ENCODE measurements at places on chromosomes 7 and 10. TPM values are rescaled to one million over a fixed set of nuclear protein-coding genes. Genes with fewer than 3 reads are reported as not detected.
A peak's percentile ranks its signal among the peaks of the same experiment; 100 is the strongest.

BLNK gene
- 0.25 TPM for polyA plus RNA-seq

SAP25 gene
- polyA plus RNA-seq, result 0.88 TPM

CAV2 gene
- polyA plus RNA-seq, result 136 TPM

PMS2 gene
- polyA plus RNA-seq, result 3.0 TPM

FAS gene
- polyA plus RNA-seq, result 4.6 TPM

SH2D4B gene
- polyA plus RNA-seq, result not detected

POT1 gene
- 16.8 TPM for polyA plus RNA-seq

DNA sequence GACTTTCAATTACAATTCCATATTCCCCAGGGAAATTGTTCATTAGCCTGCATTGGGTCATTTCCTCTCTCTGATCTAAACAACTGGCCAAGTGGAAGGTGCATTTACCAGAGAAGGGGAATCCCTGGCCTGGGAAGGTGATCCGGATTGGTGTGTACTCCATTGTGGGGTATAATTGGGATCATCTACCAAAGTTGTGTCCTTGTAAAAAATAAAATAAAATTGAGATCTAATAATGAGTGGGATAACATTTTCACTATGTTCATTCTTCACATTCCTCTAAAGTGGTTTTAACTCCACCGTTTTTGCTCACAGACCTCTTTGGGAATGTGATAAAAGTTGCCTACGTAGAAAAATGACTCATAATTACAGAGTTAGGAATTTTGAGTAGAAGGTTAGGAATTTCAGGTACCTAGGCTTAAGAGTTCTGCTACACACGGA is 22.8 kb downstream of the ARL5B start:
- DNase-seq, result no peak

- DNase-seq, result no peak
These were observed 38.0 kb upstream of the TRUB1 start for GRCh38 chr10:114899982-114900381.

DNA sequence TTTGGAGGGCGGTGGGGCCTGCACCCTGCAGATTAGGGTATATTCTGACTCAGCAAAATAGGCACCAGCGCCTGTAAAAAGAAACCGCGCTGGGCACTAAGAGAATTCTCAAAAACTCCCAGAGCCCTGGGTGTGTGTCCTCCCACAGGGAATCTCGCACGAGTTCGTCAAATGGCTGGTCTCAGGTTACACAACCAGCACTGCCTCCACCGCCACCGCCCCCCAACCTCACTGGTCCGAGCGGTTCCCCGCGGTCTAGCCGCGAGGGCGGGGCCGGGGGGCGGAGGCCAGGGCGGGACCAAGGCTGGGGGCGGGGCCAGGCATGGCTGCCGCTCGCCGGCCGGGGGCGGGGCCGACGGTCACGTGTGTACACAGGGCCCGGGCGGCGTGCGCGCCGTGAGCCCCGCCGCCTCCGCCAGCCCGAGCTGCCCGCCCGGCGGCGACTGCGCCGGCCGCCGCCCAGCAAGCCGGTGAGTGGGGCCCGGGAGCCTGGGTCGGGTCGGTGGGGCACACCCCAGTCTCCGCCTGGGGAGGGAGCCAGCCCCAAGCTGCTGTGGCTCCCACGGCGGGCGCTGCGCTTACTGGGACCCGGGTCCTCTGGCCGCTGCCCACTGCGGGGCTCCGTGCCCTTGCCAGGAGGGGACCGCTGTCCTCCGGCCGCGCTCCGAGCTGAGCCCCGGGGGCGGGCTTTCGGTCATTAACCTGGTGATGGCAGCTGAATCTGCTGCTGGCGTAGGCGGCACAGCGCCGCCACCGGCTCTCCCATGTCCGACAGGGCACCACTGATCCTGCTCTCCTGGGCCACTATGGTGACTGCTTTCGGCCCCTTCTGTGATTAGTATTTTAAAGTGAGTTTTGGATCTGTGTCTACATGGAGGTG is at the start of gene GPR146:
GPR146 (plus strand) TSS at position 358 of the 880 bp plus-strand sequence. CDS start 12,970 bp downstream, outside the sequence.
- peak; percentile 97 for DNase-seq

DNA sequence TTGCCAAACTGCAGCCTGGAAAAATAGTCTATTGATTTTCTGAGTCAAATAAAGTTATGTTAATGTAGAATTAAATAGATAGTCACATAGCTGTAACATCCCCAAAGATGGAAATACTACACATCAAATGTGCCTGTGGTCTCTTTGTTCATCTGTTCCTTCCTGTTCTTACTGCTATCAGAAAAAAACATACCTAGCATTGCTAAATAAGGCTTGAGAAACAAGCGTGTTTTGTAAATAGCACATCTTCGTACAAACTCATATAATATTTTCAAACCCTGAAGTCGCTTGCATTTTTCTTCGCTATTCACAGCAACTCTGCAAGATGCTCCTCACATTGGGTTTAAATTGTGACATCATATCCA is 116.1 kb downstream of the KLF6 start:
- no peak for DNase-seq

DNA sequence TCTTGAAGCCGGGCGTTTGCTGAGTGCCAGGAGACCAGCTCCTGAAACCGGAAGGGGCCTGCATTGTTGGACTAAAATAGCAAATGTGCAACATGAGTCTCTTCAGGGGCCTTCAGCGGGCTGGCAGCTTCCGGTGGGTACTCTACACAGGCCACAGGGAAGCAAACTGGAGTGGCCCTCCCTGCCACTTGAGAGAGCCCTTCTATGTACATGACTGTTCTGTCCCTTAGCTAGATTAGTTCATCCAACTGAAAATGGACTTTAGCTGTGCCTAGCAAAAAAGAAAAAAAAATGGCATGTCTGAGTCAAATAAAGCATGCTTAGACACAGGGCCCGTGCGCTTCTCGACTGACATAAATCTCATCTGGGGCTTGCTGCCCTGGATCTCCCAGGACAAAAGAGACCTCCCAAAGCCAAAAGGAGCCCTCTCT is 115.3 kb upstream of the TCF7L2 start:
- no peak for DNase-seq

GRCh38 chr10:33893506-33893905 is 559.0 kb upstream of the NRP1 start:
- DNase-seq, result no peak

DNA sequence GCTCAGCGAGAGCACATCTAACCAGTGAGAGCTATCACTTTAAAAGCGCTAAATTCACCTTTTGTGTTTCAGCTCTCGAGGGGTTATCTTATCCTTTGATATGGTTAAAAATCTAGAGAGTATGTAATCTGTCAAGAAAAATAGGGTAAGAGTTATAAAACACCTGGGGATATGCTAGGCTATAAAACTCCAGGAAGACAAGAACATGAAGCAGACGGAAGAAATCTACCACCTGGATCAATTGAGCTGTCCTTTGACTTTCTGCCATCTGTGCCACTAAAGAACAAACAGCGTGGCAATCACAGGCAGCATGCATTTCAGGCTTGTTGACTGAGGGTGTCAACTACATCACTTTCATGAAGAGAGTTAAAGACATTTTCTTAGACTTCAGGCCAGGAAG is 83.1 kb downstream of the ZNF248 start:
- DNase-seq, result no peak

DNA sequence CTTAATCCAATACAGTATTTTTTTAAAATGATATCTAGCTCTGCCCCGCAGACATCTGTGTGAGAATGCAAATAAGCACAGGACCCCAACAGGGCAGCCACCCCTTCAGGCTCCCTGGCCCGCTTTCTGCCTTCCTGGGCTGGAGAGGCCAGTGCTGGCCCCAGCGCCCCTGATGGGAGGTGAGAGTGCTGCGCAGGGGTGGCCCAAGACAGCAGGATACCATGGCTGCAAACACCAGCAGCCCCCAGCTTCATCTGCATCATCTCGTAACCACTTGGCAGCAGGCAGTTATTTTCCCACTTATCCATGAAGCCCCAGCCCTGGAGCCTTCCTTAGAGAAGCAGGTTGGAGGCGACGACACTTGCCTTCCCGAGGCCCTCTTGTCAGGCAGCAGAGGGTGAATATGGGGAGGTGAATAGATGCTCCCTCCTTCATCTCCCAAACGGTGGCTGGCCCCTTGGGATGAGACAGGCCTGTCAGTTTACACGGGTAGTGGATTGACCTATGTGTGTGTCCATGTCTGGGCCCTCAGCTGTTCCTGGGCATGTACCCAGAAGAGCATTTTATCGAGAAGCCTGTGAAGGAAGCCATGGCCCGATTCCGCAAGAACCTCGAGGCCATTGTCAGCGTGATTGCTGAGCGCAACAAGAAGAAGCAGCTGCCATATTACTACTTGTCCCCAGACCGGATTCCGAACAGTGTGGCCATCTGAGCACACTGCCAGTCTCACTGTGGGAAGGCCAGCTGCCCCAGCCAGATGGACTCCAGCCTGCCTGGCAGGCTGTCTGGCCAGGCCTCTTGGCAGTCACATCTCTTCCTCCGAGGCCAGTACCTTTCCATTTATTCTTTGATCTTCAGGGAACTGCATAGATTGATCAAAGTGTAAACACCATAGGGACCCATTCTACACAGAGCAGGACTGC is 71.2 kb downstream of the ALOX5 start:
- DNase-seq, result no peak

- no peak for DNase-seq
These were observed 122.2 kb downstream of the ANKRD7 start for GRCh38 chr7:118346748-118347147.

DNA sequence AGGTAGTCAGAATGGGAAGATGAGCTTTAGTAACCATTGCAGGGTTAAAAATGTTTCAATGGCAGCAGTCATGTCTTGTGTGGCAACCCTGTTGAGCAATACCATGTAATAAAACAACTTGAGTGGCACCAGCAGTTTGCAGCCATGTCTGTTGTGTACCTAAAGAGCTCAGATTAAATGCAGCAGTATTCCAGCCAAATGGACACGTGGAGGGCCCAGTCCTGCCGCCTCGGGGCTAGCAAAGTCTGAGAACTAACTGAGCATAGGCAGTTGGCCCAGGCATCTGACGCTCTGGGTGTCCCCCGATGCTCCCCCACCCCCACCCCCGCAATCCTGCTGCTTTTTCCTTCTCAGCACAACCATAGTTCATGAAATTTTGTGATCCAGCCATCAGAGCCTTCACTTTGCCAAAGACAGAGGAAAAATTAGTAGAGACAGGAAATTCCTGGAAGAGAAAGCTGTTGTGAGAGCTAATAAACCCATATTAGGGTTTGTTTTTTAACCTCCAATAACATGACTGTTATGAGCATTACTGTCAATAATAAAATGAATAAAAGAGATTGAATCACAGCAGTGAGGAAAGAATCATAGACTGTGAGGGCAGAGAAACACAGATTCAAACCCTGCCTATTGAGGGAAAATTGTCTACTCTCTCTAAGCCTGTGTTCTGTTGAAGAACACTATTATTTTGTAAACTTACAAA is 220.6 kb upstream of the RHOBTB1 start:
- DNase-seq, result peak; percentile 17

GRCh38 chr7:70131817-70132216 is 533.5 kb downstream of the AUTS2 start:
- DNase-seq, result no peak

GRCh38 chr10:1591742-1592141 is 145.6 kb downstream of the ADARB2 start:
- DNase-seq, result no peak

GRCh38 chr7:17168416-17168815 is 130.0 kb upstream of the AHR start:
- DNase-seq, result no peak

DNA sequence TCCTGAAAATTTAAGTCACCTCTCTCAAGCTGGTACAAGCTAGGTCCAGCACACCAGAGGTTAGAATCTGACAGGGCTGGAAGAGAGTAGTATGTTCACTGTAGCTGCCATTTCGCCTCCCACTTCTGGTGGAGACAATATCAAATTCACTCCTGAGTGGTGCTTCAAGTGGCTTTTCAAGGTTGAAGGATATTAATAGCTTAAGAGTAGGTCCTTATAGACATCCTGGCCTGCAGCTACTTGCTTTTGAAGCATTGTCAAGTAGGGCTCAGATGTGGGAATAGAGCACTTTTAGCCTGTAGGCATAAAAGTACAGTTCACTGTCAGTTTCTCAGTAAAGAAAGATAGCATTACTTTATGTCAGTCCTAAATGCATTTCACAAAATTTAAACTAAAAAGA is 270.5 kb upstream of the PLPP4 start:
- DNase-seq, result no peak

DNA sequence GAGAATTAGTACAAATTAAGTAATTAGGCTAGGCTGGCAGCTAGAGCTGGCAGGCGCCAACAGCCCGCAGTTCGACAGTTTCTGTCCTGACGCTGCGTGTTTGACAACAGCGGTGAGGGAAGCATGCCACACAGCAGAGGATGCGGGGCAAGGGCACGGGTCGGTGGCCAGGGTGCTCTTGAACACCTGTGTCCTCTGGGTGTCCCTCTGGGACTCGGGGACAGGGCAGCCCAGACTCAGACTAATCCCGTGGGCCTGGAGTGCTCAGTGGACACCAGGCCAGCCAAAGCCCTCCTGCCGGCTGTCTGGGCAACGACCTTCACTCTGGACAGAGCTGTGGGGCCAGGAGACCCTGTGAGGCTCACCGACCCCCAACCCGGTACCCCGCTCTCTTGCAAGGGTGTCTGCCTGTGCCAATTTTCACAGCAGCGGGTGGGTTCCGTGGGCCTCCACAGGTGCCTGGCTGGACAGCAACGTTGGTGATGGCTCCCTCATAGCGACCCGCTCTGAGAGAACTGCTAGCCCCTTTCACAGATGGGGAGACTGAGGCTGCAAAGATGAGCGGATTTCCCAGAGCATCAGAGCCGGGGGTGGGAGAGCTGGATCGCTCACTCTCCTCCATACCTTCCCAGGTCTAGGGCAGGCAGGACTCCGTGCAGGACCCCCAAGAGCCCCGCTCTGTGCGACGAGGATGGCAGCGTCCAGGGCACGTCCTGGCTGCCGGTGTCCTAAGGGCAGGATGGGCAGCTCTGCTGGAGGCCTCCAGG is 48.5 kb downstream of the FOXL3 start:
- peak; percentile 9 for DNase-seq

DNA sequence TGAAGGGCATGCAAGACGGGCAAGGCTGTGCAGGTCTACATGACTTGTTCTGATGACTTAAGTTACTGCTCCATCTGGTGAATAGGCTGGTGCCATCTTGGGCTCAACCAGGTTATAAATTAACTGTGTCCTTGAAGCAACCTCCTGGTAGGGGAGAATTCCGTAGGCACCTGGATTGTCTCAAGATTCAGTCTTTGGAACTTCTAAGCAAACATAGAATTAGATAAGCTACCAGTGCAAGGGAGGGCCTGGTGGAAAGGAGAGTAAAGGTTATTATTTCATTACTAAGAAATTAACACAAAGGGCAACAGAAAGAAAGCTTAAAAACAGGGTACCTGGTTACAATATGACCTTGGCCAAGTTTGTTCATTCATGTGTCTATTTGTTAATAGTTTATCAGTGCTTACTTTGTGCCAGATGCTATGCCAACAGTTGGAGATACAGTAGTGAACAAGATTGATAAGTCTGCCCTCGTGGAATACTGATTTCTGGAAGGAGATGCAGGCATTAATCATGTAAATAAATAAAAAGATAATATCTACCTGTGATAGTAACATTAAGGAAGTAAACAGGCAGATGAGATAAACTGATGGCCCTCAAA is 107.0 kb upstream of the PALS2 start:
- no peak for DNase-seq

GRCh38 chr7:108201766-108202165 is 71.6 kb upstream of the LAMB4 start:
- no peak for DNase-seq

DNA sequence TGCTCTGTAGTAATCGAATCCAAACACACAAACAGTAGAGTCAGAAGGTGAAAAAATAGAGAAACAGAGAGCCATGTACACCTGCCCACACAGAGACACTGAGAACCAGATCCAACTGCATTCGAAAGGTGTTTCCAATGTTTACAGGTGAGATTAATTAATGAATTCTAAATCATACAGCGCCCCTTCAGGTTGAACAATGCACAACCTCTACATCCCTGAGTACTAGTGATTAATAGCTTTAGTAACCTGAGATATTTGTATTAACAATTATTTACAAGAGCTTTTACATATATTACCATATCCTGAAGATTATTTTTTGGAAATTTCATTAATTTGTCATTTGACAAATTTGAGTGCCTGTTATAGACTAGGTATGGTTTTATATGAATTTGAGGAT is 7.6 kb upstream of the MRC1 start:
- no peak for DNase-seq
